ENCODE measurements at places on chromosomes 2 and 18. TPM values are rescaled to one million over a fixed set of nuclear protein-coding genes. Genes with fewer than 3 reads are reported as not detected.
A peak's percentile ranks its signal among the peaks of the same experiment; 100 is the strongest.

DNA sequence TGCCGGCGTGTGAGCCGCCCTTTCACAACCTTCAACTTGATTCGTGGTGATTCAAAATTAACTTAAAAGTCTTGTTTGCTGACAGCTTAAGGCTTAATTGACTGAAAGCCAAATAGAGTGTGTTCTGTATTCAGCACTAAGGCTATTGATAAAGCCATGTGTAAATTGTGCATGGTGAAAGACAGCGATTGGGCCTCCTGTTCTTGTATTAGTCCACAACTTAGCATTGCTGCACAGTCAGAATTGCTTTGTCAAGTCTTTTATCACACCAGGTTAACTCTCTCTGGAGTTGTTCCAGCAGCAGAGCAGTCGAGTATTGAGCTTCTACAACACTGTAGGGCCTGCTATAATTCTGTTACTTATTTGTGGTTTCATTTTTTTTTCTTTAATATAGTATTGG lies 210.1 kb downstream of the WDR7 start:
- H3K36me3 ChIP-seq: no peaks in the 10 kb centered on the region
- H3K4me1 ChIP-seq: no peaks in the 10 kb centered on the region
- no peak for DNase-seq
- no peak overlapping the region for H3K27ac ChIP-seq
- no peak overlapping the region for H3K4me3 ChIP-seq

DNA sequence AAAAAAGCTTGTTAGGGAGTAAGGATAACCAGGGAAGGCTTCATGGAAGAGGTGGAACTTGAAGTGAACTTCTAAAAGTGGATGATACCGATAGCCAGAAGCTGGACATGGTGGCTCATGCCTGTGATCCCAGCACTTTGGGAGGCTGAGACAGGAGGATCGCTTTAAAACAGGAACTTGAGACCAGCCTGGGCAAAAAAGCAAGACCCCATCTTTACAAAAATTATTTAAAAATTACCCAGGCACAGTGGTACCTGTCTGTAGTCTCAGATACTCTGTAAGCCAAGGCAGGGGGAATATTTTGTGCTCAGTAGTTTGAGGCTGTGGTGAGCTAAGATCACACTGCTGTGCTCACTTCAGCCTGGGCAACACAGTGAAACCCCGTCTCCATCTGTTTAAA lies 10.2 kb downstream of the PAPOLG start:
- no peaks in the 10 kb centered on the region for H3K27me3 ChIP-seq
- no peaks in the 10 kb centered on the region for H3K4me1 ChIP-seq
- peaks cover 65% of the 10 kb centered on the region for H3K36me3 ChIP-seq
- no peak overlapping the region for H3K27ac ChIP-seq
- no peak overlapping the region for H3K4me3 ChIP-seq

- peak; percentile 4 for DNase-seq
- H3K36me3 ChIP-seq: no peaks in the 10 kb centered on the region
- no peaks in the 10 kb centered on the region for H3K27me3 ChIP-seq
- no peak overlapping the region for H3K4me3 ChIP-seq
- H3K27ac ChIP-seq: no peak overlapping the region
Observed at GRCh38 chr2:126866451-126866850, 32.2 kb upstream of the TEX51 start.

DNA sequence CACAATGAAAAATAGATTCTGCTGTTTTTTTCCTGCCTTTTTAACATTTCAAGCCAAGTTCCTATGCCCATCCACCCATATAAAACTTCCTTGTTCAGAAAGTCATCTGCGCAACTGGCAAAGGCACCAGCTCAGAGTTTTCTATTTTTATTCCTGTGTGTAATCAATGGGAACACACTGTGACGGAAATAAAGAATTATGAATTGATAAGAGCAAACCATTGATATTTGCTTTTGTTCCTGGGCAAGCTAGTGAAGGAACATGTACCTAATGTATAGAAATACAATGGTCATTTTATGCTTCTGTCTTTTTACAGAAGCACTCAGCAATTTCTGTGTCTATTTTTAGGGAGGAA lies 30.8 kb upstream of the AAK1 start:
- DNase-seq: no peak
- no peak overlapping the region for H3K4me3 ChIP-seq
- no peaks in the 10 kb centered on the region for H3K36me3 ChIP-seq
- H3K4me1 ChIP-seq: no peaks in the 10 kb centered on the region
- H3K27ac ChIP-seq: no peak overlapping the region

DNA sequence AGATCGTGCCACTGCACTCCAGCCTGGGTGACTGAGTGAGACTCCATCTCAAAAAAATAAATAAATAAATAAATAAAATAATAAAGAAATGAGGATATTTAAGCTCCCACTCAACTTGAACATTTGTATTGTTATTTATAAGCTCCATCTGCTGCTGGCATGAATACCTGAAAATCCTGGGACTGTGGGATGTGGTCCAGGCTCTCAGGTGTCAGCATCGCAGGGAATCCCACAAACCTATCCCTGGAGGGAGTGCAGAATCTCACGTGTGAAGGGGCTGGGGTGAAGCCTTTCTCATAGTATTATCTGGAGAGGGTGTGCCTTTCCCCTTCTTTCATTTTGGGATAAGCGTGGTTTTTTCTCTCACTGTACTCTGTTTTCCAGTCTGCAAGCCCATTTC lies 47.4 kb upstream of the POLE4 start:
- H3K27me3 ChIP-seq: peaks cover 18% of the 10 kb centered on the region
- H3K4me1 ChIP-seq: peaks cover 8% of the 10 kb centered on the region
- H3K36me3 ChIP-seq: no peaks in the 10 kb centered on the region
- no peak overlapping the region for H3K27ac ChIP-seq
- H3K4me3 ChIP-seq: no peak overlapping the region

DNA sequence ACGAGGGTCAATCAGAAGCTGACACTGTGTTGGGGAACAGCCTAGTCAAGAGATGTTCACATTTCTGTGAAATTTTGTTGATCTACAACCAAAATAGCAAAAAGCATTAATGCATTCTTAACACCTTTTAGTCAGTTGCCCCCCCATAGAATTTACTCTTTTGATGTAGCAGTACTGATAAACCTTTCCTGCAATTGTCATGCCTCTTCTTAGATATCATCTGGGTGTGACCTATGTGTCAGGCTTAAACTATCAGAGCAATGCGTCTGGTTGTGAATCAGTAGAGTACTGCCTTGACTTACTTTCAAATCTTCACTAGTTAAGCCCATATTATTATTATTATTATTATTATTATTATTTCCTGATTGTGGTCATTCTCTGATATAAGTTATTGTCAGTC lies 61.9 kb downstream of the GREB1L start:
- no peaks in the 10 kb centered on the region for H3K36me3 ChIP-seq
- H3K4me1 ChIP-seq: no peaks in the 10 kb centered on the region

HOXD4 gene
- total RNA-seq: not detected

- no peaks in the 10 kb centered on the region for H3K4me1 ChIP-seq
- H3K36me3 ChIP-seq: no peaks in the 10 kb centered on the region
- peaks cover 15% of the 10 kb centered on the region for H3K27me3 ChIP-seq
- H3K27ac ChIP-seq: no peak overlapping the region
- H3K4me3 ChIP-seq: no peak overlapping the region
Observed at GRCh38 chr2:219661197-219661954, 33.9 kb downstream of the SLC4A3 start.

DNA sequence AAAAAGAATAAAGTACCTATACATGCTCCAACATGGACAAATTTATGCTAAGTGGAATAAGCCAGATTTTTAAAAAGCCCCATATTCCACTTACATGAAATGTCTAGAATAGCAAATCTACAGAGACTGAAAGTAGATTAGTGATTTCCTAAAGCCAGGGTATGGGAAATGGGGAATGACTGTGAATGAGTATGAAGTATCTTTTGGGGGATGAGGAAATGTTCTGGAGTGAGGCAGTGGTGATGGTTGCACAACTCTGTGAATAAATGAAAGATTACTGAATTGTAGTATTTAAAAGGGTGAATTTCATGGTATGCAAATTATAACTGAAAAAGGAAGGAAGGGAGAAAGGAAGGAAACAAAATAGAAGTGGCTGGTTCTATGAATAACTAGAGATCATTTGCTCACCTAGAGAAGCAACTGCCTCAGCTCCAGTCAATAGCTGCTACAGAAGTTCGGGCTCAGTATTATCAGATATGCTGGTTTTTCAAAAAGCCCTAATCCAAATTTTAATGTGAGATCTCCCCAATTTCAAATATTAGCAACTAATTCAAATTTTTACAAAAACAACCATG lies 39.3 kb downstream of the MAP3K2 start:
- peaks cover 5% of the 10 kb centered on the region for H3K4me1 ChIP-seq
- H3K27me3 ChIP-seq: no peaks in the 10 kb centered on the region
- no peak overlapping the region for H3K27ac ChIP-seq
- H3K36me3 ChIP-seq: no peaks in the 10 kb centered on the region

TBR1 gene
- not detected for total RNA-seq

DNA sequence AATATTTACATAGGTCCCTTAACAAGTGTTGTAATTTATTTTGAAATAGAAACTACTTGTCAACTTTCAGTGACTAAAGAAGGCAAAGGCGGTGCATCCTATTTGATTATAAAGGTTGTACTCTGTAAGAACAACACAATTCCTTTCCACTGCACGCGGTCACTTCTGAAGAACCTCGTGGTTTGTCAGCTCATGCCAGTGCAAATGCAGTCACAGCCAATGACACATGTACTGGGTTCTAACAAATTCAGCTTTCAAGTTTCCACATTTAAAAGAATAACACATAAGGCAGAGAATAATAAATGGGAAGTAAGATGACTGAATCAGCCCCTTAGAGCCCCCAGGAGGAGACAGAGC lies 39.7 kb downstream of the CYB5A start:
- peaks cover 11% of the 10 kb centered on the region for H3K36me3 ChIP-seq
- no peaks in the 10 kb centered on the region for H3K27me3 ChIP-seq
- no peak overlapping the region for H3K4me3 ChIP-seq
- DNase-seq: no peak
- peak overlapping the region; percentile 36 for H3K27ac ChIP-seq

- H3K36me3 ChIP-seq: no peaks in the 10 kb centered on the region
- peak overlapping the region; percentile 85 for H3K27ac ChIP-seq
- H3K4me1 ChIP-seq: peaks cover 10% of the 10 kb centered on the region
- no peak overlapping the region for H3K4me3 ChIP-seq
Observed at GRCh38 chr2:179272406-179273192, 8.0 kb upstream of the SESTD1 start.

PLA2R1 gene
- 49.5 TPM for total RNA-seq

TTR gene
- not detected for total RNA-seq

NAT8 gene
- total RNA-seq: not detected

DNA sequence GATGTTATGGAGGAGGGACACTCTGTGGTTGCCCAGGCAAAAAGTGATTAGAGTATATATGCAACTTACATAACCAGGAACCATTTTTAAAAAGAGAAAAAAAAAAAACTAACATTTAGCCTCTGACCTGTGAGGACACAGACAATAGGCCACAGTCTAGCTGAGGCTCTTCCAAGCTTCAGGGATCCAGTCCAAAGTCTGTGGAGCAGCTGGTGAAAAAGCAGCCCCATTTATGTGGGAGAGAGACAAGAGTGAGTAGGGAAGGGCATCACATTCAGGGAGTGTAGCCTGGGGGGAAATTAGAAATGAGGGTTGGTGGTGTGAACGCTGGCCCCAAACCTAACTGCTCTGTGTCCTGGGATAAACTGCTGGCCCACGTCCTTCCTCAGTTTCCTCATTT lies 122.8 kb downstream of the MYO5B start:
- no peaks in the 10 kb centered on the region for H3K4me1 ChIP-seq
- no peak overlapping the region for H3K27ac ChIP-seq
- H3K4me3 ChIP-seq: no peak overlapping the region
- no peak for DNase-seq
- H3K36me3 ChIP-seq: no peaks in the 10 kb centered on the region

KCNJ13 gene
- total RNA-seq: 5.2 TPM

DNA sequence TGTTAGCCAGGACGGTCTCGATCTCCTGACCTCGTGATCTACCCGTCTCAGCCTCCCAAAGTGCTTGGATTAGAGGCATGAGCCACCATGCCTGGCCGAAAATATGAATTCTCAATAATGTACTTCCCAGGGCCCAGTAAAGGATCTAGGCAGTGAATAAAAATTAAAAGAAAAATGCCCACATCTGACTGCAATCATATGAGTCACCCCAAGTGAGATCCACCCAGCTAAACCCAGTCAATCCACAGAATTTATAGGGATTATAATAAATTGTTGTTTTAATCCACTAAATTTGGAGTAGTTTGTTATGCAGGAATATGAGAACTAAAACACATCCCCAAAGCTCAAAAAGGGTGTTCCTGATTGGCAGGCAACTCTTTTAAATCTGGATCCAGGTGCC lies 93.5 kb upstream of the STK39 start:
- no peak for DNase-seq
- H3K36me3 ChIP-seq: no peaks in the 10 kb centered on the region
- H3K27ac ChIP-seq: no peak overlapping the region
- no peaks in the 10 kb centered on the region for H3K27me3 ChIP-seq

SDC1 gene
- total RNA-seq: 258 TPM

GRCh38 chr2:128298846-128299507 lies 19.7 kb downstream of the HS6ST1 start:
- no peaks in the 10 kb centered on the region for H3K36me3 ChIP-seq
- H3K27me3 ChIP-seq: no peaks in the 10 kb centered on the region
- H3K4me3 ChIP-seq: no peak overlapping the region
- H3K27ac ChIP-seq: no peak overlapping the region

FHOD3 gene
- 13.3 TPM for total RNA-seq

DNA sequence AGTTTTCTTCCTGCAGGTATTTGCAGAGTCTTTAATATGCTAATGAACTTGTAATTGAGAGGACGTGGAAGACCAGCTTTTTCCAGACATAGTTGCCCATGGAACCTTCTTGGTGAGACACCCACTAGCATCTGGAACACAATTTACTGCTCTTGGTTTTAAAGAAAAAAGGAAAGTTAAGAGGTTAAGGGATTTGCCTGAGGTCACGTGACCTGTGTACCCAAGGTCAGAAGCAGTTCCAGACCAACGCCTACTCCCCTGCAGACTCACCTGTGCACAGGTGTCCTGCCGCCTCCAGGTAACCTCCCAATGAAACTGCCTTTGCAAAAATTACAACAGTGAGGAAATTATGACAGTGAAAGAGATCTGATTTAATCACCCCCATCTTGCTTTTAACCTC lies 172.7 kb downstream of the ANAPC1 start:
- peak; percentile 24 for DNase-seq
- no peak overlapping the region for H3K27ac ChIP-seq
- peaks cover 6% of the 10 kb centered on the region for H3K4me1 ChIP-seq
- no peak overlapping the region for H3K4me3 ChIP-seq
- no peaks in the 10 kb centered on the region for H3K27me3 ChIP-seq

DCAF17 gene
- total RNA-seq: 14.9 TPM

DNA sequence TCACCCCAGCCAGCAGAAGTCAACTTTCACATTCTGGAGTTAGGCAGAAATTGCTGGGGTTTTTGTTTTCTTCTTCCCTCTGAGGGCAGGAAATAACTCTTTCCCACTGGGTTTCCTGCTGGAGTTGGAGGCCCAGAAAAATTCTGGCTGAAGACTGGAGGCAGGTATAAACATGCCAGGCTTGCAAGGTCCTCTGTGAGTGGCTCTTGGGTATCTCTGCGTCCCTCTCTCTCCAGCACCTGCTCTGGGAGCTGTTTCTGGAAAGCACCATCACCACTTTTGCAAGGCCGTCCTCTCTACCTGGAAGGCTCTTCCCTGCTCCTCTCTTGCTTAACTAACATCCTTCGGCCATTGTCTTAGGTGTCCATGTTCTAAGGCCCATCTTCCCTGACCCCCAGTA lies 91.0 kb downstream of the MCFD2 start:
- no peaks in the 10 kb centered on the region for H3K4me1 ChIP-seq
- no peak for DNase-seq
- H3K27ac ChIP-seq: no peak overlapping the region
- H3K27me3 ChIP-seq: no peaks in the 10 kb centered on the region
- no peak overlapping the region for H3K4me3 ChIP-seq

TAF1B gene
- total RNA-seq: 24.0 TPM

GRHL1 gene
- total RNA-seq: 127 TPM

GRCh38 chr2:216827073-216827720 lies 32.7 kb downstream of the TNP1 start:
- DNase-seq: no peak
- no peak overlapping the region for H3K27ac ChIP-seq
- H3K36me3 ChIP-seq: no peaks in the 10 kb centered on the region
- H3K4me3 ChIP-seq: no peak overlapping the region
